ENCODE measurements at places on chromosomes 16 and 17. TPM values are rescaled to one million over a fixed set of nuclear protein-coding genes. Genes with fewer than 3 reads are reported as not detected.

ALDH3A2 gene
- polyA plus RNA-seq = 118 TPM

SLFN13 gene
- 50.2 TPM for polyA plus RNA-seq

SOST gene
- 30.9 TPM for polyA plus RNA-seq

QPRT gene
- polyA plus RNA-seq = 148 TPM

KRT33A gene
- not detected for polyA plus RNA-seq

CA5A gene
- polyA plus RNA-seq = 0.25 TPM

DNA sequence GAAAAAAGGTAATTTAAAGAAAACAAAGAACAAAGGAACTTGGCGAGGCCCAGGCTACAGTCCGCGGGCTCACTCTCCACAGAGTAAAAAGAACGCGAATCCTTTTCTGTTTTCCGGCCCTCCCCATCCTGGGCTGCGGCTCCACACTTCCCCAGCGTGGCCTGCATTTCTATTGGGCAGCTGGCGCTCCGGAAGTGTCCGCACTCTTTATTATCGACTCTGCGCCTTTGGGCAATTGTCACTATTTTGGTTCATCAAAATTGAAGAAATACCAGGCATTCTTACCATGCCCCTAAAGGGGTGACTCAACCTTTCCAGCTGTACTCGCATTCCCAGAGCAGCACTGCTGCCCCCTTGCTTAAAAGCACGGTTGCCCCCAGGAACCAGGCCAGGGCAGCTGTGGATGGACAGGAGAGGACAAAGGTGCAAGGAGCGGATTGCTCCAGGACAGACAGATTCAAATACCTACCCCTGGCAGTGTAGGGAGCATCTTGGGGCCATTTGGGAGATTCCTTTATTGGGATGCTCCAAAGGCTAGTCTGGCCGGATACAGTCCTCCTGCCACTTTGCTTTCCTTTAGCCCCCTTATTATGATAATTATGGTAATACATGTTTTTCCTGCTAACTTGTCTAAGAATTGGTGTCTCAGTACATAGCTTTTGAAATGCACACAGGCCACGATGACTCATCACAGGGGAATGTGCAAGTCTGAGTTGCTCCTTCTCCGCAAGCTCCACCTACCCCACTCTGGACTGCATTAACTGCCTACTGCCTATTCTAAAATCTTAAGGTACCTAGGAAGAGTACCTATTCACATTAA is 985 bp upstream of the SLFN12 start:
- peak; percentile 82 for DNase-seq

- DNase-seq = no peak
Observed at GRCh38 chr17:29716566-29716965, 93.9 kb upstream of the CORO6 start.

DNA sequence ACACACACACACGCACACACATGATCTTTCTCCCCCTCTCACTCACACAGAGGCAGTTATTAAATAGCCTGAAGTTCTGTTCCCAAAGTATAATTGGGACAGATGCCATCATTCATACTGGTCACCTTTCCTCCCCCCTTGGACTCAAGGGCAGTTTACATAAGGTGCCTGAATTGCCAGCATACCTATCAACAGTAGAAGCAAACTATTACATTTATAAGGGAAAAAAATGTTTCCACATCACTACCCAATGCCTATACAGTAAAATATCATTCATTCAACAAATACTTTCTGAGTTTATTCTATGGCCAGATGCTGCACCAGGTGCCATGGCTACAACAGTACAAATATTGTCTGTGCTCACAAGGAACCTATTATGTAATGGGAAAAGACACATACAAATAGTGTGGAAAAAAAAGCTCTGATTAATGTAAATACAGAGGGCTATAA is 6.3 kb downstream of the CNTD1 start:
- no peak for DNase-seq

DNA sequence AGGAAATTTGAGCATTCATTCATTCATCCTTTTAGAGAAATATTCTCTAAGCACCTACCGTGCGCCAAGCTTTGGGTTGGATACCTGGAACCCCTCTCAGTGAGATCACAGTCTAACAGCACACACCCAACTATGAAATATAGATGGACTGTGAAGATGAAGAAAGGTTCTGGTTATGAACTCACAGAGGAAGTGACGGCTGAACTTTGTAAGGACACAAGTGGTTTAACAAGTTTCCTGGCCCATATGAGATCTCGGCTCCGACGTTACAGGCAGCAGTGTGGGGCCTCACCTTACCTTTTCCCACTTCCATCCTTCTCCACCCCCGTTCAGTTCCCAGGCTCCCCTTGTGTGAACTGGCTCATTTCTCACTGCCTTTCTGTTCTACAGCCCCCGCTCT is 406.2 kb downstream of the MAF start:
- no peak for DNase-seq

- DNase-seq = no peak
Observed at GRCh38 chr16:66264311-66265047, 102.0 kb upstream of the CDH5 start.

- DNase-seq = no peak
Observed at GRCh38 chr17:79322211-79323123, 247.8 kb downstream of the ENGASE start.

DNA sequence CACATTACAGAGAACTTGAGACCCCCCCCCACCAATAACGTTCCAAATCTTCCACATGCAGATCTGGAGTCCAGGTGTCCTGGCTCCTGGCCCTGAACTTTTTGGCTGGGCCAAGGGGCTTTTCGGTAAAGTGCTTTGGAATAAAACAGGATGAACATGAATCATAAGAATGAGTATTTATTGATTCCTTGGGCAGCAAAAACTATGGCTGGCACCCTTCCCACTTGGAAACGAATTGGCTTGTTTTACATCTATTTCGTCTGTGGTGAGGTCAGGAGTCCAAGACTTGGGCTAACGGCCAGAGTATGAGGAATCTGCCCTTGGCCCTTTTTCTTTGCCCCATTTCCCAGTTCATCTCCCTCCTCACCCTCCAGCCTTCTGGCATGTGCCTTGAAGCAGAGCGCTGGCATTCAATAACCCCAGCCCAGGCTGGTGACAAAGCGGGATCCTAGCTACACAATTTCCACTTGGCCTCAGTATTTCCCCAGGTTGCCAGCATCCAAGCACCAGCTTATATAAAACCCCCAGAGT is 4.1 kb upstream of the UBTF start:
- no peak for DNase-seq

- no peak for DNase-seq
Observed at GRCh38 chr17:49548506-49549310, 27.0 kb upstream of the NXPH3 start.

Data from left kidney (tissue), 8 donors.